ENCODE measurements at places on chromosomes 4 and X. TPM values are rescaled to one million over a fixed set of nuclear protein-coding genes. Genes with fewer than 3 reads are reported as not detected.
A peak's percentile ranks its signal among the peaks of the same experiment; 100 is the strongest.

GRCh38 chrX:110022599-110023448 lies 19.9 kb downstream of the TMEM164 start:
- no peak overlapping the region for H3K27ac ChIP-seq
- H3K4me1 ChIP-seq, result peaks cover 3% of the 10 kb centered on the region
- no peaks in the 10 kb centered on the region for H3K27me3 ChIP-seq
- no peak overlapping the region for H3K4me3 ChIP-seq

- no peaks in the 10 kb centered on the region for H3K4me1 ChIP-seq
- no peaks in the 10 kb centered on the region for H3K27me3 ChIP-seq
- H3K27ac ChIP-seq, result no peak overlapping the region
Measured at GRCh38 chr4:19958848-19959247, 292.9 kb upstream of the SLIT2 start.

GRCh38 chrX:31969714-31970113 lies 897.9 kb upstream of the FTHL17 start:
- no peaks in the 10 kb centered on the region for H3K4me1 ChIP-seq
- no peaks in the 10 kb centered on the region for H3K36me3 ChIP-seq
- H3K27me3 ChIP-seq, result no peaks in the 10 kb centered on the region
- no peak overlapping the region for H3K4me3 ChIP-seq
- no peak for DNase-seq
- H3K27ac ChIP-seq, result no peak overlapping the region

GRCh38 chr4:61373901-61374440 lies 173.8 kb downstream of the ADGRL3 start:
- no peaks in the 10 kb centered on the region for H3K36me3 ChIP-seq
- H3K4me3 ChIP-seq, result no peak overlapping the region
- H3K4me1 ChIP-seq, result no peaks in the 10 kb centered on the region
- no peak for DNase-seq
- no peaks in the 10 kb centered on the region for H3K27me3 ChIP-seq
- no peak overlapping the region for H3K27ac ChIP-seq

DNA sequence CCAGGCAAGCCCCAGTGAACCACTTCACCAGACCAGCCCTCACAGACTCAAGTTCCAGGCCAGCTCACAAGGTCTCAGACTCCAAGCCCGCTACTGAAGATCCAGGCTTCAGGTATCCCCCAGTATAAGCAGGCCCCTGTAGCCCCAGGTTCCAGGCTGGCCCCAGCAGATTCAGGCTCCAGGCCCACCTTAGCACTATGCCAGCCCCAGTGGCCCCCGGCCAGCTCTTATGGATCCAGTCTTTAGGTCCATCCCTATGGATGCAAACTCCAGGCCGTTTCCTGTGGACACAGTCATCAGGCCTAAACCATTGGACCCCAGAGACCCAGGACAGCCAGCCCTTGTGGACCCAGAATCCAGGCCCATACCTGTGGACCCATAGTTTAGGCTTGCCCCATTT lies 277.8 kb upstream of the MAGEB18 start:
- H3K4me1 ChIP-seq, result no peaks in the 10 kb centered on the region
- no peaks in the 10 kb centered on the region for H3K36me3 ChIP-seq
- no peak for DNase-seq
- H3K4me3 ChIP-seq, result no peak overlapping the region

GRCh38 chrX:108731153-108731552 lies 5.2 kb downstream of the IRS4 start:
- peaks cover 2% of the 10 kb centered on the region for H3K4me1 ChIP-seq
- DNase-seq, result no peak
- peak overlapping the region; percentile 65 for H3K4me3 ChIP-seq
- H3K27ac ChIP-seq, result no peak overlapping the region

- no peaks in the 10 kb centered on the region for H3K4me1 ChIP-seq
- H3K36me3 ChIP-seq, result peaks cover 22% of the 10 kb centered on the region
- no peak overlapping the region for H3K4me3 ChIP-seq
- H3K27ac ChIP-seq, result no peak overlapping the region
- H3K27me3 ChIP-seq, result no peaks in the 10 kb centered on the region
Measured at GRCh38 chr4:42018451-42018850, 28.1 kb downstream of the SLC30A9 start.

DNA sequence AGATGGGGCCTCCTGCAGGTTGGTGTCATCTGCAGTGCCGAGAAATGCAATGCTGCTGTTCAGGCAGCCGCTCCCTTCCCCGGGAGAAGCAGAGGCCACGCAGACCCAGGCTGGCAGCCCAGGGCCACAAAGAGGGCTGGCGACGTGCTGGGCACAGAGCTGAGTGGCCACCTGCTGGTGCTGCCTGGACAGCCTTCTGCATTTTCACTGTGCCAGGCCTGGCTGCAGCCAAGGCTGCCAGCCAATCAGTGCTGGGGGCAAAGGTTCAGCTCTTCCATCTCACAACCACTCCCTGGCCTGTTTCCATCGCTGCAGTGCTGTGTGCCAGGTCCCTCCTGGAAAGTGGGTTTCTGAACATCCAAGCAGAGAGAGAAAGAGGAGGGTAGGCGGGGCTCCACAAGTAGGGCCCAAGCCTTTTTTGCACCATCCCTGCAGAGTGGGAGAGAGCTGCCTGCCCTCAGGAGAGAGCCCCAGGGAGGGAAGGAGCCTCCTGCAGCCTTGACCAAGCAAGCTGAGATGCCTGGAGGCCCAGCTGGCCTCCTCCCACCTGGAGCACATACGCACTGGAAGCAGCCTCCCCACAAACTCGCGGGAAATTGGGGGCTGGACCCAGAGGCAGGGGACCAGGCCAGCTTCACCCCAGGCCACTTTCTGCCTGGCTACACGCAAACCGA lies 20.1 kb downstream of the ADRA2C start:
- H3K36me3 ChIP-seq, result no peaks in the 10 kb centered on the region
- peaks cover 7% of the 10 kb centered on the region for H3K4me1 ChIP-seq
- H3K27ac ChIP-seq, result no peak overlapping the region
- no peak overlapping the region for H3K4me3 ChIP-seq

The HNRNPDL gene
- 408 TPM for total RNA-seq

The VCX gene
- total RNA-seq, result not detected

The KIF4A gene
- 35.7 TPM for total RNA-seq

The RTL9 gene
- total RNA-seq, result 0.11 TPM

The UGT2A3 gene
- total RNA-seq, result not detected

The PAGE2B gene
- total RNA-seq, result not detected
